ENCODE measurements at places on chromosomes 7 and 10.

DNA sequence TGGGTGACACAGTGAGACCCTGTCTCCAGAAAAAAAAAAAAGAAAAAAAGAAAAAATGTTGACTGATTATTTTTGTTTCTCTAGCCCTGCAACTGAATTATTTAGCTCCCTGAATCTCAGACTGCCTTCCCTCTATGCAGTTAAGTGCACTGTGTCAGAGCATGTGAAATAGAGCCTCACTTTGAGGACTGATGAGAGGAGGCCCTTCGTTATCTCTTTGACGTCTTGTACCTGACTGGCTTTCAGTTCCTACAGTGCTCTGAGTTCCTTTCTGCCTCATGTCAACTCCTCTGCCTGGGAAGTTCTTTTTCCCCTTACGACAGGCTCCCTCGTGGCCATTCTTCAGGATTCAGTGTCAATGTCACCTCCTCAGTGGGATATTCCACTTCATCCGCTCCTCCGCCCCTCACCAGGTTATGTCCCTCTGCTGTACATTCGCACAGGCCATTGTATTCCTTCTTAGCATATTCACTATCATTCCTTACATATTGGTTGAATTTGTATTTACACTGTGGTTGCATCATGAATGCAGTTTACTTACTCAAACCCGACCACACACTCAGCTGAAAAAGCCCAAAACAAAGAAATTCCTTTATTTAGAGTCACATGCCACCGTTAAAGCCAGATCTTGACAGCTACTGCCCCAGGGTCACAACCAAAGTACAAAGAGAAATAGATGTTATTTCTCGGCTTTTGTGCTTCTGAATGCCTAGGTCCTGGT lies 18.1 kb upstream of the CAMK2G start:
- DNase-seq = no peak

GRCh38 chr10:47036771-47037170 lies 125.5 kb downstream of the PTPN20 start:
- no peak for DNase-seq

- DNase-seq = peak; percentile 46
These were observed 202.7 kb downstream of the FAM107B start for GRCh38 chr10:14571866-14572507.

DNA sequence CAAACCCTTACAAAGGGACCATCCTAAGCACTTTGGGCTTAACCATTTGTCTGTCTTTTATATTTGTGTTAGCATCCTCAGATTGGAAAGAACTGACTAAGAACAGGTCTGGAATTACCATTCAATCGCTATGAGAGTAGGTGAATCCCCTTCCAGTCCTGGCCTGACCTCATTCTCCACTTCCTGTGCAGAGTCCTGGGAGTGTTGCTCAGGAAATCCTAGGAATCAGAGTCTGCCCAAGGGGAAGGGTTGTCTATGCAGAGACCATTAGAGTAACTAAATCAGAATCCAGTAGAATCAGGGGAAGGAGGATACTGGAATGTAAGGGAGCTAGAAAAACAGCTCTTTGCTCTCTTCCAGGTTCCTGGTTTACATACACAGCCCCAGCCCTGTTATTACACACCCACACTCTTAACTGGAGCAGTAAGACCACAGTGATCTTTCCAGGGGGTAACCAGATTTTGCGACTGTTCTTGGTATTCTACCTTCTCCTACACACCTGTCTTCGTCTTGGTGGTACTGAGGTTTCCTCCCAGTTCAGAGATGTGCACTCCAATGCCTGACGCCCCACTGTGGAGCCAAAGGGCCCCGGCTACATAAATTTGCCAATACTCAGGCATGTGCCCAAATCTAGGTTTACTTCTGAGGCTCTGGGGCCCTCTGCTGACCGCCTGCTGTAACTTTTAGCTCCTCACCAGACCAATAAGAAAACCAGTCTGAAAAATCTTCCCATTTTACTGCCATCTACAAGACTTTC lies 103.7 kb downstream of the RNF216 start:
- DNase-seq = no peak

DNA sequence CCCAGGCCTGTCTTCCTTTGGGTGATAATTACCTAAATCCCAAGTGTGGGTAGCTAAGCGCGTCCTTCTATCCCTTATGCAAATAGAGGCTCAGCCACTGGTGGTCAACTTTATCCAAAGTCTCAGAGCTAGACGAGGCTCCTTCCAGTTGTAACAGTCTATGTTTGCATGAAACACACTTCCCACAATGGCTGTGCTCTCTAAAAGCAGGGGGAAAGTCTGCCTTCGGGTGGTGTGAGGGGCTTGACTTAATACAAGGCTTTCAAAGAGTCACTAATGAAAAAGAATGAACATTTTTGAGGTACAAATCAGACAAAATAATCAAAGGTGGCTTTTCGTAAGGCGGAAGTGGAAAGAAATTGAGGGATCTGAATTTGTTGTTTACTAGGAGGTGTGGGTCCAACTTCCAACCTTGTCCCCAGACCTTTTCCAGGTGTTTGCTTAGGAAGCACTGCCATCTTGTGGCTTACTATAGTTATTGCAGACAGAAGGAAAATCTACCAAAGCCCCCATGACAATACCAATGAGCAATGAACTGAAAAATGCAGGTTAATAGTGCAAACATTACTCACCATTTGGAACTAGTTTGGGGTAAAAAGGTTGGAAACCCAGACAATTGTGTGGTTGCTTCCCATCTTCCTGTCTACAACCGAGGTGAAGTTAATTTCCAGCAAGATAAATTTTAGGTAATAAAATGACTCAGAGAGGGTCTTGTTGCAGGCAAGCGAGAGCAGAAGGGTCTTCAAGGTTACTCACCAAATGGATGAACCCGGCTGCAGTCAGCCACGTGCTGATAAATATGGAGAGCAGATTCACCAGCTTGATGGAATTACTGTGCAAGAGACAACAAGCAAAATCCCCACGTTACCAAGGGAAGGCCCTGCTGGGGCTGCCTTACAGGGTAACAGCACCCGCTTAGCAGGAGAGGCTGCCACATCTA lies 525.7 kb downstream of the KCNMA1 start:
- DNase-seq = no peak

- DNase-seq = no peak
These were observed 10.9 kb downstream of the PWWP2B start for GRCh38 chr10:132407846-132408278.

GRCh38 chr7:47422611-47423010 lies 159.3 kb downstream of the TNS3 start:
- no peak for DNase-seq

GRCh38 chr10:130747946-130748345 lies 563.6 kb downstream of the TCERG1L start:
- DNase-seq = no peak

GRCh38 chr10:116849248-116850057 lies at the start of gene ENO4:
TSS of gene ENO4 (plus strand) at chr10:116849499. CDS start at chr10:116849567, 68 bp downstream.
- DNase-seq = no peak

- DNase-seq = no peak
These were observed 38.3 kb downstream of the AHCYL2 start for GRCh38 chr7:129263168-129263567.

- no peak for DNase-seq
These were observed 183.0 kb upstream of the CTBP2 start for GRCh38 chr10:125343118-125343925.

GRCh38 chr10:14578060-14578952 lies 196.4 kb downstream of the FAM107B start:
- no peak for DNase-seq

- no peak for DNase-seq
These were observed 272.3 kb upstream of the RNF32 start for GRCh38 chr7:156368053-156368843.

GRCh38 chr7:52540041-52540440 lies 495.4 kb upstream of the POM121L12 start:
- DNase-seq = no peak

DNA sequence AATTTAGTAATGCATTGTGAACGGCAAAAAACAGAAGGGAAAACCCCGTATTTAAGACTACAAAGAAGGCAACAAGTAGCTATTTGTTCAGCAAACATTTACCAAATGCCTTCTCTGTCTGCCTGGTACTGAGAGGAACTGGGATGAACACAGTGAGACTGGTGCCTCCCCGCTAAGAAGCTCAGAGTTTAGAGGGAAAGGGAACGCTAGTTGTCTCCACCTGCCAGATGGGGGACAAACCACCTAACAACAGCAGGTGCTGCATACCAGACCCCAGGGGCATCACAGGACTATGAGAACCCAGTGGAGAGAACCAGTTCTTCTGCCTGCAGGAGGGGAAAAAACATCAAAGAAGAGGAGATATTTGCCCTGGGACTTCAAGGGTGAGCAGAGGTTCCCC lies 147.1 kb downstream of the SLC25A13 start:
- no peak for DNase-seq

DNA sequence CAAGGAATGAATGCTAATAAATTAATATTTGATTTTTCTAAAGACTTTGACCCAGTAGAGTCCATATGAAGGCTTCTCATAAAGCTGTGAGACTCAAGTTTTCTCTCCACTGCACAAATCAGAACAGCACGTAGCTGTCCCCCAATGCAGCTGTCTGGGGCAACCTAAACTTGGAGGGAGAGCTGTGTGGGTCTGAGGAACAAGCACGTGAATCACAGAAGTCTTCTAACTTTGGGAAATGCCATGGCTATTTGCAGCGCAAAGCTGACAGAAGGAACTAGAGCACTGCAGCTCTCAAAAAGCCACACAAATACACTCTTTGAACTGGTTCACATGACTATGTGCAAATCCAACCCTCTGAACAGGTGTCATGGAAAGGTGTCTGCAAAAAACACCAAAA lies 47.9 kb downstream of the COL1A2 start:
- no peak for DNase-seq

- no peak for DNase-seq
These were observed 3.4 kb upstream of the ZNF503 start for GRCh38 chr10:75404815-75405597.

GRCh38 chr10:117541909-117542705 lies 439 bp upstream of the EMX2 start:
- no peak for DNase-seq

- peak; percentile 24 for DNase-seq
These were observed 13.1 kb upstream of the ZMIZ2 start for GRCh38 chr7:44735403-44736165.

- no peak for DNase-seq
These were observed 1.4 kb upstream of the DRGX start for GRCh38 chr10:49397036-49397999.

- DNase-seq = no peak
These were observed 28.7 kb downstream of the ZNF775 start for GRCh38 chr7:150407588-150408392.

DNA sequence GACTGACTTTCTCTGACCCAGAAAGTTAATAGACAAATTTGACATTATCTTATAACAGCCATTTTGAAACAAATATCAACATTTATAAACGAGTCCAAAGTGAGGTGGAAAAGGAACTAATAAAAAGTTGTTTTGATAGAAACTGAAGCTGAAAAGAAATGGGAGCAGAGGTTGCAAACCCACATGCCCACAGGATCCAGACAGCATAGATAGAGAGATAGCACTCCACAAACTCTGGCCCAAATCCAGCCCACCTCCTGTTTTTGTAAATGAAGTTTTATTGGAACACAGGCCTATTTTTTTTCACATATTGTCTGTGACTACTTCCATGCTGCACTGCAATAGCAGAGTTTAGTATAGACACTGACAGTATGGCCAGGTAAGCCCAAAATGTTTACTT lies 171.9 kb downstream of the PRKG1 start:
- no peak for DNase-seq

GRCh38 chr7:44534501-44534900 lies 6.6 kb downstream of the NPC1L1 start:
- peak; percentile 13 for DNase-seq

DNA sequence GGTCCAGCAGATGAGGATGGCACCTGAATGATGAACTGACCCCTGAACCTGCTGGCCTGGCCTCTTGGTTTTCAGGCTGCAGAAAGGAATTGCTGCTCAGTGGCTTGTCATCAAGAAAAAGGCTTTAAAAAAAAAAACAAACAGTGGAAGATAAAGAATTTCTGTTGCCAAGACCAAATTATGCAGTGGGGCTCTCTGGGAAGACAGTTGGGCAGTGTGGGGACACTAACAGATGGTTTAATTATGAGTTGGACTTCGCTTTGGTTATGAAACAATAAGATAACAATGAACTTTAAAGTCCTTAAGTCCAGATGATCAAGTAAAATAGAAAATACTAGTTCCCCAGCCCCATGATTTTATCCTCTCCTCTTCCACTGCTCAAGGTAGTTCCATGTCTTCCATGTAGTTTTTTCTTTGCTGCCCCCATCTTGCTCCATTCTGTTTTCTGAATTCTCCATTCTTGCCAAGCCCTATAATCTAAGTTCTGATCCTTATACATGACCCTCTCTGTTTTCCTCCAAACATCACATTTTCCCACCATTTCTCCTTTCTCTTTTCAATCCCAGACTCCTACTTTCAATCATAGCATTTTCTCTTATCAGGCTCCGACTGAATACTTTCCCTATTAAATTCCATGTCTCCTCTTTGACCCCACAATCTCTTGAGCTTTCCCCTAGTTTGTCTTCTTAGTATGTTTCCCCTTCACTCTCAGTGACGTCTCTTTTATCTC lies 52.6 kb downstream of the ANK3 start:
- no peak for DNase-seq
